Stomach (tissue), 19 donors: ENCODE measurements at places on chromosomes 7 and 10.

GRCh38 chr7:84479059-84479458 is 284.5 kb upstream of the SEMA3A start:
- DNase-seq, result no peak

- peak; percentile 59 for DNase-seq
Measured at GRCh38 chr10:43390759-43391158, 18.2 kb downstream of the HNRNPF start.

- no peak for DNase-seq
Measured at GRCh38 chr7:128380483-128381106, 19.1 kb upstream of the PRRT4 start.

DNA sequence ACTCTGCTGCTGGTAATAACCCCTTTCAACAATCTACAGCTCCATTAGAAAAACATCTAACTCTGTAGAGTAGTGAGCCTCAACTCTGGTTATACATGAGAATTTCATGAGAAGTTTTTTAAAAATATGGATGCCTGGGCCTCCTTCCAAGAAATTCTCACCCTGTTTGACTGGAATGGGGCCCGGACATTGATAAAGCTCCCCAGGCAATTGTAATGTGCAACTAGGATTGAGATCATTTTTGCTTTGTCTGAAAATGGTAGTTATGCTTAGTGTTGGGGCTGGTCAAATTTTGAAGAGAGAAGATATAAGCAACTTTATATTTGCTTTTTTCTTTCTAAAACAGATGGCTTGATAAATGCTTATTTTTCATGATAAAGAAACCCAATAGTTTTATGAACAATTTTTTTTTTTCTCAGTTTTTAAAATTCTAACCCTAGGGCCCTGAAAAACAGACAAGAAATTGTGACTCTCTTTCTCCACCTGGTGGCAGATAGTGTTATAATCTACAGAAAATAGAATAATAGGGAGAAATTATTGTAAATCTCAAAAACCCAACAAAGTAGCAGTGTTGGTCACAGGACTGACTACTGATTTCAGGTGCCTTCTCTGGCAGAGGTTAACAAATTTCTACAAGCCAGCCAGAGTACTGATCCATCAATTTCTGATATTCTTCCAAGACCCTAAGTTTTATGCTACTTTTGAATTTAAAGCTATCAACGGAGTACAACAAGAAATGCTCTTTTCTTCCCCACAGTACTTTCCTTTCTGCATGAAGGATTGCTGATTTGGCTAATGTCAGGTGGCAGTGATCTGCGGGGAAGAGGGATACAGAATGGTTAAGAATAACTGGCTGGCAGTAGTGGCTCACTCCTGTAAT is 174.8 kb downstream of the DKK1 start:
- DNase-seq, result peak; percentile 74

- DNase-seq, result no peak
Measured at GRCh38 chr10:125559210-125559609, 123.8 kb downstream of the TEX36 start.

- no peak for DNase-seq
Measured at GRCh38 chr10:114256822-114257221, 17.8 kb downstream of the VWA2 start.

DNA sequence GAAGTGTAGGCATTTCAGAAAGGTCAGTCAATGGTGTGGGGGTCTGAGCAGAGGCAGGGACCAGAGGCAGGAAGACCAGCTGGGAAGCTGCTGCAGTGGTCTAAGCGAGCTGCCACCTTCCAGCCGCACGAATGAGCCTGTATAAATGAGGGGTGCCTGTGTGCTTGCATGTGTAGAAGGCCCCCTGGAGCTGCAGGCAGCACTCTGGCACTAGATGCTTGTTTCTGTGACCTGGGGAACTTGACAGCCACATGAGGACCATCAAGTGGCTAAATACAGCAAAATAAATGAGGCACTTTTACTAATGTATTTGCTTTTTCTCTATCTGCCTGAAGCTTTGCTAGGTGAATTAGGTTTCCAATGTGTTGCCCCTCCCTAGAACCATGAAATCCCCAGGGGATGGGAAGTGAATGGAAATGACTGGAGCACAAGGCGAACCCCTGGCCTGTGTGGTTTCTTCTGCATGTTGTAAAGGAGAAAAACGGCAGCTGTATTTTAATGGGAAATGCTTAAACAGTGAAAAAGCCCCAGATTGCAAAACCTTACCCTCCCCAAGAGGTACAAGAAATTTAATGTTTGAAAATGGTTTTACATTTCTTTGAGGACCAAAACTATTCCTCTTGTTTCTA is 57.7 kb downstream of the PYROXD2 start:
- no peak for DNase-seq

DNA sequence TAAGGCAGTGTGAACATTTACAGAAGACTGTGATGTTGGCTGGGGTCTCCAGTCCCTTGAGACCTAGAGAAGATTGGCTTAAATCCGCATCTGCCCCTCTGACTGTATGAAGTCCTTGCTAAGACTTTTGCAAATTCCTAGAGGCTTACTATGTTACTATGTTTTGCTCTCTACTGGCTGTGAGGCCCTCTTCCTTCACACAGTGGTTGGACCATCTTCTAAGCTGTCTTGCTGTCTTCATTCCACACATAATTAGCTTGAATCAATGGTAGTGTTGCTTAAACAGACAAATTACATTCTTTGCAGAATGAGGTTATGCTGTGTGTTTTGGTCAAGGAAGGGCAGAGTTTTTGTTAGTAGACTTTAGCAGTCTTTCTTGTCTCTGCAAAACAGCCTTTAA is 658.0 kb downstream of the TYW1 start:
- DNase-seq, result no peak

DNA sequence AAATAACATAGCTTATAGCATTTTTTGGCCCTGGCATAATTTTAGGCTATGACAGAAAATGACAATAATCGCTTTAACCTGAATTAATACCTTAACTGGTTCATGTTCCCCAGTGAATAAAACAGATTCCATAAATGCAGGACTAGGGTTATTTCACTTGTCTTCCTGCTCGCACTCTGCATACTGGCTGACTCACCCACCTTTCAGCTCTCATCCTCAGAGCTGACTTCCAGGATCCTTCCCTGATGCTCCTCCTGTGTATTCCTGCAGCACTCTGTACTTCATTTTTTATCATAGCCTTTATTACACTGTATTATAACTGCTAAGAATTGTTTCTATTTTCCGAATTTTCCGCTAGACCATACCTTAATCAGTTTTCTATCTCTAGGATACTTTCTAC is 123.7 kb downstream of the AVL9 start:
- no peak for DNase-seq

DNA sequence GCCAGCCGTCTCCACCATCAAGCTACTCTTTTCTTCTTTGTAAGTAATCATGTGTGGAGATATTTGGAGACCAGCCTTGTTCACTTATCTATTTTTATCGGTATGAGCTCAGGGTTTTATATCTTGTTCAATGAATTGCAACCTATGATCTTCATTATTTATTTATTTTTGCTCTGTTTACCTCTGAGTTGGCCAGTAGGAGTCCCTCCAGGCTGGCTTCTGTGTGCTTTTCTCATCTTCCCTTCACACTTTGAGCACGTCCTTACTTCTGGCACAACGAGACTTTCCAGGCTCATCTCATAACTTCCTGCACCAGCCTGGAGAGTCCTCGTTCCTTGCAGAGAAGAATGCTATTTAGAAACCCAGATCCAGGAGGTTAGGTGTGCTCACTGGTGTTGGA is 375.8 kb upstream of the PODXL start:
- DNase-seq, result no peak

DNA sequence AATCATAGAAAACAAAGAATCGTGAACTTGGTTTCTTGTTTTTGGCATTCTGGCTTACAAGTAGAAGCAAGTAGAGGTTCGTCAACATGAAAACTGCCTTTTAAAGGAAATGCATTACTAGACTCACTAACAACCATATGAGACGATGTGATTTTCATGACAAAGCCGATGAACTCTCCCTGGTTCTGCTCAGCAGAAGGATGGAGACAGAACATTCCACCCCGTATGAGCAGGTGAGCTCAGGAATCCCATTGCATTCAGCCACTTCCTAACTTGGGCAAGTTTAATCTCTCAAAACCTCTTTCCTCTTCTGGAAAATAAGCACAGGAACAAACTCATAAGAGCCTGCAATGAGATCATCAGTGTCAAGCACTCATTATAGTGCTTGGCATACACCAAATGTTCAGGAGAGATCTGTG is 57.4 kb upstream of the SVIL start:
- DNase-seq, result no peak

DNA sequence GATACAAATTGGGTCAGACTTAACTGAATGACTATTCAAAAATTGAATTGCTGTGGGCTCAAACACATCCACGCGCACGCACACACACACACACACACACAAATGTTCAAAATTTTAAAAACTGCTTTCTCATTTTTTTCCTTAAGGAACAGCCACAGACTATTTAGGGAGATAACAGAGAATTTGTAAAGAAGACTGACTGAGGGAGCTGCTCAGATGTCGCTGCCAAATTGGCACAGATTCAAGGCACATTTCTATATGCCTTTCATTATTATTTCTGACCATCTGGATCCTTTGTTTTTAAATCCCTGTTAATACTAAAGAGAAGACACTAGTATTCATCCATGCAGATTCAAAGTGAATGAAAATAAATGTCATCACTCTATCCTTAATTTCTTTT is 154.8 kb downstream of the DGKB start:
- DNase-seq, result no peak

- DNase-seq, result no peak
Measured at GRCh38 chr10:102287991-102288390, 42.7 kb downstream of the GBF1 start.

- peak; percentile 73 for DNase-seq
Measured at GRCh38 chr7:42222891-42223290, 14.1 kb downstream of the GLI3 start.

DNA sequence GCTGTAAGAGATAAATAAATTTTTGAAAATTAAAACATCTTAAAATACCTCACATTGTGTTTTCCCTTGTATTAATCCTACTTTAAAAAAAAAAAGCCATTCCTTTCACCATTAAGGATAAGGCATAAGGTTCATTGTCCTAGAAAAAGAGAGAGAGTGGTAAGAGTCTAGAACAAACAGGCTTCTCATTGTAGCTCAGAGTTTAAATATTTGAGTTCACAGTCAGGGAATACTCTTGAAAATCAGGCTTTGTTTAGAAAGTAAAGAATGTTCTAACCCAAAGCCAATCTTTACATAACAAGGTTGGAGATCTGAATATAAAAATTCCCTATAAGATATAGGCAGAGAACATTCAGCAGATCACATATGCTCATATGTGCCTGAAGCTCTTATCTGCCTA is 40.2 kb upstream of the TES start:
- no peak for DNase-seq

GRCh38 chr7:158135931-158136330 is 451.7 kb downstream of the PTPRN2 start:
- DNase-seq, result peak; percentile 21

- no peak for DNase-seq
Measured at GRCh38 chr10:46232084-46232483, 54.7 kb upstream of the ANTXRL start.

DNA sequence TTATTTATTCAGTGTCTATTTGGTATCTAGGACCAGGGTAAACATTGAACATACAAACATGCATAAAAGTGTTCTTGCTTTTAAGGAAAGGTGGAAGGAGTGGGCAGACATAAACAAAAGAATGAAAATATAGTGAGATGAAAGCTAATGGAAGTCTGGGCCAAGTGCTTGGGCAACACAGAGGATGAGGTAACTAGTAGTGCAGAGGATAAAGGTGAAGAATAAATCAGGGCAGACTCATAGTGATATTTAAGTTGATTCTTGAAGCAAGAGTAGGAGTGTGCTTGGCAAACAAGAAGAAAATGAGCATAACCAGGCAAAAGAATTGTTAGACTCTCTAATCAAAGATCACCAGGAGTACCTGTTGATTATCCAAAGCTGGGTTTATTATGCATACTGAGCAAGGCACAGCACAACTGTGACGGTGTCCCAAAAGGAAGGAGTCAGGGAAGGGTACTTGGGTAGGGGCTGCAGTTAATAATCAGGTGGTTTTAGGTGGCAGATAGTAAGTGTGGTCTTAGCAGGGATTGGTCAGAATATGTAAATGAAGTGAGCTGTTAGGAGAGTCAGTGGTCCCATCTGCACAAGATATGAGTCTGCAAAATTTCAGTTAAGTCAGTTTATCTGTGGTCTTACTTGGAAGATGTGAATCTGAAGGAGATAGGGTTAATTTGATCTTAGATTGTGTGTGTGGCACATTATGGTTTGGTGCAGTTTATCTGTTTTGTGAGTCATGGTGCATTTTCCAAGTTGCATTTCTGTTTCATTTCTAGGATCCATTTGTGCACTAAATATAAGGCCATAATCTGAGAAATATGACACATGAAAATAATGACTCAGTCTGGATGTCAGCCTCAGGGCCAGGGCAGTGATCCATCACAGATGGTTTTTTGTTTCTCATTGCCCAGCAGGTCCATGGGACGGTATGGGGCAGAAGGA is 30.6 kb upstream of the TAX1BP1 start:
- DNase-seq, result no peak

GRCh38 chr7:74405899-74406512 is 47.7 kb upstream of the GTF2IRD1 start:
- DNase-seq, result no peak

DNA sequence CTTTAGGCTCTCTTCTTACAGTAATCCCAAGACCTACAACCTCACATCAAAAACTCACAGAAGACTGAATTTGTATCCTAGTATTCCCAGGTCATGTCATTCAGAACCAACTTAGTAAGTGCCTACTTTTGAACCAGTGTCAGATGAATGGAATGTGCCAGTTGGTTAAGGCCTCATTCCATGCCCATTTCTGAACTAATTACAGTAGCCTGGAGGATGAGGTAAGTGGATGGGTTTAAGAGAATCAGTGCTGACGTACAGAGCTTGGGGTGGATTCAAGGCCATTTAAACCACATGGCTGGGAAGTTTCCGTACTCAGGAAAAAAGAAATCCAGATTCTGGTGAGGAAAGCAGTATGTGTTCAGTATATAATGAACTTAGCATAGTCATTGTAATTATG is 21.9 kb upstream of the FOXP2 start:
- no peak for DNase-seq

DNA sequence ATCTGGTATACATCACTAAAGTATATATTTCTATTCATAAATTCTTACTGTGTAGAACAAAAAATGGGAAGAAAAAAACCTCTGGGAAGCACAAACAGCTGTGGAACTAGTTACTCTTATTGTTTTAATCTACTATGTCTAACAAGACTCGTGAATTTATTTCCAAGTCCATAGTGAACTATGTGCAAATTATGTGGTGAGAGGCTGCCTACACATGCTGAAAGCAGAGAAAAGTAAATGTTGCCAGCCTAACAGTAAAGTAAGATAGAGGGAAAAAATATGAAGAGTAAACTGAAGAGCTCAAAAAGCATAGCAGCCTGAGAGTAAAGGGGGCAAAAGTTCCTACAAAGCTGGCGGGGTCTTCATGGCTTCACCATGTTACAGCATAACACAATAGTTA is 3.0 kb downstream of the GDI2 start:
- DNase-seq, result no peak

GRCh38 chr7:32283546-32283945 is 206.6 kb downstream of the LSM5 start:
- DNase-seq, result peak; percentile 39

DNA sequence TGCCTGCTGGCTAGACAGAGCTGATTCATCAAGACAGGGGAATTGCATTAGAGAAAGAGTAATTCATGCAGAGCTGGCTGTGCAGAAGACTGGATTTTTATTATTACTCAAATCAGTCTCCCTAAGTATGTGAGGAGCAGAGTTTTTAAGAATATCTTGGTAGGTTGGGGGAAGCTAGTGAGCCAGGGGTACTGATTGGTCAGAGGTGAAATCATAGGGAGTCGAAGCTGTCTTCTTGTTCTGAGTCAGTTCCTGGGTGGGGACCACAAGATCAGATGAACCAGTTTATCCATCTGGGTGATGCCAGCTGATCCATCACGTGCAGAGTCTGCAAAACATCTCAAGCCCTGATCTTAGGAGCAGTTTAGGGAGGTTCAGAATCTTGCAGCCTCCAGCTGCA is 39.8 kb downstream of the FOXI2 start:
- DNase-seq, result no peak
